CD4-positive, alpha-beta T cell treated with Interferon gamma for 1 hour (primary cell): ENCODE measurements at places on chromosomes 2 and 18.

DNA sequence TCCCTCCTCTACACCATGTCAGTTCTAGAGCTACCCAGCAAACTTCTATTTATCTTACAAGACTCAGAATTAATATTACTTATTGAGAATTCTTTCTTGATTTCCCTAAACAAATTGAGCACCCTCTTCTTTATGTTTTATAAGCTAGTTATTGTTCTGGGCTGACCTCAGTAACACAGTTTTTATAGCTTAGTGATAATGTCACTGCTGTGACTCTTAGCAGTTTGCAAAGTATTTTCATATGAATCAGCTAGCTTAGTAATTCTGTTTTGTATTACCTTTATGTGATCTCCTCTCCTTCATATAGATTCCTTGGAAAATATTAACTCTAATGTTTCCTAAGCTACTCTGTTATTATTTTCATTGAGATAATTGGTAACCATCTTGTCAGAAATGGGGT is 114.9 kb downstream of the PMS1 start:
- no peak for DNase-seq

DNA sequence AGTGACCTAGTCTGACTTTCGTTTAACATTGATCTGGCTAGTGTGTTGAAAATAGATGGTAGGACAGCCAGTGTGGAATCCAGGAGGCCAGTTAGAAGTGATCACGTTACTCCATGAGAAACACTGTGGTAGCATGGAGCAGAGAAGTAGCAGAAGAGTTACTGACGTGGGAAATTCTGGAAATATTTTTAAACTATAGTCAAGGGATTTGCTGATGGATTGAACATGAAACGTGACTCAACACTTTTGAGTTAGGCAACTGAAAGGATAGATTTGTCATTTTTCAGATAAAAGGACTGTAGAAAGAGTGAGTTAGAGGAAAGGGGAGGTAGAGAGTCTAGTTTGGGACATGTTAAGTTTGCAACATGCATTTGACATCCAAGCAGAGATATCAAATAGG is 130.4 kb downstream of the IRS1 start:
- DNase-seq, result no peak

- DNase-seq, result no peak
These were observed 364.8 kb upstream of the SLC14A2 start for GRCh38 chr18:45250479-45250878.

GRCh38 chr18:22711192-22711685 is 221.9 kb upstream of the RBBP8 start:
- no peak for DNase-seq

DNA sequence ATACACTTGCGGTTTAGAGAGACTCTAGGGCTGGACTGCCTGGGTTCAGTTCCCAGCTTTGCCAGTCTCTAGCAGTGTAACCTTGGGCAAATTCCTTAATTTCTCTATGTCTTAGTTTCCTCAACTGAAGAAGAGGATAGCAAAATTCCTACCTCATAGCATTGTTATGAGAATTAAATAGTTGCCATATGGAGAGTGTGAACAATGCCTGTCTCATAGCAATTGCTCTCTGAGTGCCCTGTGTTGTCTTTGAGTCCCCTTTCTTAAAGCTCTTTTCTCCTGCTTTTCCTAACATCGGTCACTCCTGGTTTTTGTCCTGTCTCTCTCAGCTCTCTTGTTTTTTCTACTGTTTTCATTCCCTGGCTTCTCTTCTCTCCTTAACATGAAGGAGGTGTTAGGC is 116.8 kb upstream of the ALPP start:
- no peak for DNase-seq

DNA sequence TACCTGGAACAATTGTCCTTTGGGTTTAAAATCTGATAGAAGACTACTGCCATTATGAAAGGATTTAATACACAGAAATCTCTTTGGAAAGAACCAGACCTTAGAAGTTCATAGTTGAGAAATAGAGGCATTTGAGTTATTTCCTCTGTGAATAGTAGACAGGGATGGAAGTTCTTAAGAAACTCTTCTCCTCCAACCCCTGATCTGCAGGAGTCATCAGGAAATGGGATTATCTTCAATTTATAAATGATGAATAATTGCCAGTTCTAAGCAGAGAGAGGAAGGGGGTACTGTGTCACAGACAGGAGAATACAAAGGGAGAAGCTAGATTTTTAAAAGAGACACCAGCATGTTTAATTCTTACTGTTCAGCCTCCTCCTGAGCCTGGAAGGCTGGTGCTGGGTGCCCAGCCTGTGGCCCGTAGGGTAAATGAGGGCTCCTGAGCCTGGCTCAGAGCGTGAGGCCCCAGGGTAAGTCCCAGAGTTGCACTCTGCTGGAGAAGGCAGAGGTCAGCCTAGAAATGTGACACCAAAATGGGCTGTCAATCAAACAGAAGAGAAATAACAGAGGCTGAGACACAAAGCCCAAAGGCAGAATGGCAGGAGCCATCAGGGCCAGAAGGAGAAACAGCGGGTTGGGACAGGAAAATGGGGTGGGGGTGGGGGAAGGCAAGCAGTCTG is 58.2 kb upstream of the PKDCC start:
- DNase-seq, result no peak

- DNase-seq, result no peak
These were observed 2.4 kb upstream of the DSC3 start for GRCh38 chr18:31044926-31045325.

DNA sequence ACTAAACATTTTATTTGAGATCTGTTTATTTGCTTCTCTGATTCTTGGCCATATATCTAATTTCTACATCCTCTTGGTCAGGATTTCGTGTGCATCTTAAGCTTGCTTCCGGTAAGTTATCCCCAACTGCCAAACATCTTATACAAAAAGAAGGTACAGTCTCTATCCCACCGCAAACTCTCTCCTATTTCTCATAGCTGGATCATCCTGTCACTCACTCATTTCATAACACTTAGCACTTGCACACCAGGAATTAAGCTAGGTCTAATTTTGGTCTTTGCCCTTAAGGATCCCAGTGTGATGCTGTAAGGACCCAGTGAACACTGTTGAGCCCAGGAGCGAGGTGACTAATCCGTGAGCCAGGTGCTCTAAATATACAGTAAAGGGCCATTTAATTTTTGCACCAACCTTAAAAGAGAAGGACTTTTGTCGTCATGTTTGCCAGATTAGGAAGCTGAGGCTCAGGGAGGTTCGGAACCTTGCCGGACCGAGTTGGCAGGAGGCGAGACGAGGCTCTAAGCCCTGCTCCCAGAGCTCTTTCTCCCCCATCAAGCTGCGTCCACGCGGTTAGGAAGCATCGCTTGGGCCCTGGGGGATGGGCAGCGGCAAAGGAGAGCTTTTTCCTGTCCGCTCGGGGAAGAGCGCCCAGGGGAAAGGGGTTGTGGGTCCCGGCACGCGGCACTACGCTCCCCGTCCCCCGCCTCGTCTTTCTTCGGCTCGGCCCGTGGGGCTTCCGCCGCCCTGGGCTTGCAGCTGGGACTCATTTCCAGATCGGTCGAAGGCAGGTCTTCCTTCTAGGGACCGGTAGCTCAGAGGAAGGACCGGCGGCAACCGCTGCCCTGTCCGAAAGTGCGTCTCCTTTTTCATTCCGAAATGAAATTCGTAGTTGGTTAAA is 4.1 kb upstream of the ITPRIPL1 start:
- peak; percentile 6 for DNase-seq

DNA sequence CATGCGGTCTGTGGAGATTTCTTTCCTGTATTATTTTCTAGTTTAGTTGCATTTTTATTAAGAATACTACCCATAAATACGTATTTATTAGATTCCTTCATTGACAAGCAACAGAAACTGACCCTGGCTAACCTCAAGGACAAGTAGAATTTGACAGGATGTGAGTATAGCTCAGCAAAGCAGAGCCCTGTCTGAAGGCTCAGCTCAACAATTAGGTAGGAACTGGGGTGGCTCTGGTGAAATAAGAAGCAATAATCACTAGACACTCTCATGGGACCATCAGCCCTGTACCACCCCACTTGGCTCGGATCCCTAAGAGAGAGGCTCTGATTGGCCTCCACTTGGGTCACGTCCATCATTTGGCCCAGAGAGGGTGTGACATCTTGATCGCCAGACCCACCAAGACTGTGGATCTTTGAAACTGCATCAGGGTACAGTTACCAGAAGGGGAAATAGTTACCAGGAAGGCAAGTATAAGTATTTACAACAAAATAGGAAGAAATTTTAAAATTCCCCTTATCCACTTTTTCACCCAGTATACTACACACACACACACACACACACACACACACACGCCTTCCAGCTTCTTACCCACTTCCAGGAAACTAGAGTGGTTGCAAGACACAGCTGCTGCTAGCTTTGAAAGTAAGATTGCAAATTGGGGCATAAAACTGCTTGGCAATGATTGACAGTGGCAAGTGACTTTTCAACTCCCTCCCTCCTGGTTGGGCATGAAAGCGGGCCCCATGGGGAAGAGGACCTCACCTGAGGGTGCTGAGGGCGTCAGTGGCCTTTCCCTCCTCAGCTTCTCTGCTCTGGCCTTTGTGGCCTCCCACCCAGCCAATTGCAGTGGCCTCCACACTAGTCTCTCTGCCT is 41.8 kb downstream of the KCTD18 start:
- peak; percentile 23 for DNase-seq

DNA sequence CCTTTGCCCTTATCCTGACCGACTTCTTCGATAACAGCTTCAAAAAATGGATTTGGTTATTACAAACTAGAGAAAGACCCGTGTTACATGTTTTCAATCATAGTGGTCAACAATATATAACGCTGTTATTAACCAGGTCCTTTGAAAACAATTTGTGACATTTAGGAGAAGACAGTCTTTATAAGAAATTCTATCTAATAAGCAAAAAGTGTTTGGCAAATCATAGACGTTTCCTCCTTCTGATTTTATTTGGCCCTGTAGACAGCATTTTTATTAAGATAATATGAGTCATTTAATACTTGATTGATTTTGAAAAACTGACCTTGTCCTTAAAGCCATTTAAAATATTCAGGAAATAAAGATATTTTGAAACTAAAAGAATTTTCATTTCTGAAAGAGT is 160.5 kb upstream of the DAPL1 start:
- no peak for DNase-seq

- no peak for DNase-seq
These were observed 649 bp downstream of the ESCO1 start for GRCh38 chr18:21599585-21600525.

DNA sequence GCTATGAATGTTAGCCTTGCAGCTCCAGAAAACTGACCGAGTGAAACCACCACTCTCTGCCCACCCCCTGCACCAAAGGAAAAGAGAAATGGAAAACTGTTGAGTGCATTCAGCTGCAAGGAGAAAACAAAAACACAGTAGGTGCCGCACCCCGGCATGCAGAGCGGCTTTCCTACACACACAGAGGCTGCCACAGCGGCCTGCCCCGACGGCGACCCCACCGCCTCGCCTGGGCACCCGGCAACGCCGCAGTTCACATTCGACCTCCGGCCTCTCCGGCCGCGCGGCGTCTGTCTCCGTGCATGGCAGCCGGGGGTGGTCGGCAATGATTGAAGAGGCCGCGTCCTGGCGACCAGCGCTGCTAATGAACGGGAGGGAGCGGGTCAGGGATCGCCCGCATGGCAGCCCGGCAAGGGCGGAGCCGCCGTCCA is 417.1 kb upstream of the SALL3 start:
- DNase-seq, result no peak

GRCh38 chr2:239459056-239459455 is 58.2 kb upstream of the HDAC4 start:
- no peak for DNase-seq

DNA sequence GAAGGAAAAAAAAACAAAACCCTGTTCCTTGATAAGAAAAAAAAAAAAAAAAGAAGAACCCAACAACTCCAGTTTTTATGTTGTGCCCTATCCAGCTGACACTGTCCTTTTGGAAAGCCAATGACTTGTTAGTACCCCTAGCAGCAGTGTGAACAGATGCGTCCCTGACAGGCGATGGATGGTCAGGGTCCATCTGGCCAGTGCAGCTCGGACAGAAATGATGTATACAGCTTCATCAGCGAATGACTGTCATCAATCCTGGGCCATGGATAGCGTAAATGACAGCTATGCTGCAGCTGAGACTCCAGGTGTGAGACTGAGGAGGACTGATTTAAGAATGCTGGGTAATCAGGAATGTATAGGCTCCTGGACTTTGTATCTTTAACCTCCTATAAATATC is 318.8 kb upstream of the FIGN start:
- no peak for DNase-seq

- DNase-seq, result no peak
These were observed 17.4 kb downstream of the TTC39C start for GRCh38 chr18:24031916-24032315.

DNA sequence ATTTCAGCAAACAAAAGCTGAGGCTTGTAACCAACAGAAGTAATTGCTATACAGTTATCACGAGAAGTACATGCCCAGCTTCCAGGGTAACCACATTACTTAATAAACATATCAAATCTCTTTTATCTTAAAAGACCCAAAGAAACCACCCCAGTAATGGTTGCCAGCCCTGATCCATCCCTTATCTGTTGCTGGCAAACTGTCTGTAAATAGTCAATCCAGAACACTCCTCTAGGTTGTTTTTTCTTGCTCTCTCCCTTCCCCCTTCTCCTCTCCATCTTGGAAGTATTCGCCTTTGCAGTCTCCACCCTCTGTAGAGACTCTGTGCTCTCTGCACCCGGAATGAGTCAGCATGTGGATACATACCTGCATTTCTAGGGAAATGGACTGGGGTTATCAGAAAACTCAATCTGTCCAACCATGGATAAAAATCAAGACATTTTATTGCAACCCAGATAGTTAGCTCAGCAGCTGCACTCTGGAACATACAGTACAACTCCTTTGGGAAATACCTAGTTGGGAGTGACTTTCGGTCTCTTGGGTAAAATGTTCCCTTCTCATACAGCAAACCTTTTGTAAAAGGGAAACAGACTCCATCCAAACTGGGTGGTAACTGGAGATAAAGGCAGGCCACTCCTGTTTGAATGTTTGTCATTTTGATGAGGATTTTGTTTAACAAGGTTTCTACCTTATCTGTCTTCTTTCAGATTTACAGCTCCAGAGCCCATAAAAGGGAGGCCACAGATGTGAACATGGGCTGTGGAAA is 123.5 kb upstream of the FOSL2 start:
- no peak for DNase-seq

DNA sequence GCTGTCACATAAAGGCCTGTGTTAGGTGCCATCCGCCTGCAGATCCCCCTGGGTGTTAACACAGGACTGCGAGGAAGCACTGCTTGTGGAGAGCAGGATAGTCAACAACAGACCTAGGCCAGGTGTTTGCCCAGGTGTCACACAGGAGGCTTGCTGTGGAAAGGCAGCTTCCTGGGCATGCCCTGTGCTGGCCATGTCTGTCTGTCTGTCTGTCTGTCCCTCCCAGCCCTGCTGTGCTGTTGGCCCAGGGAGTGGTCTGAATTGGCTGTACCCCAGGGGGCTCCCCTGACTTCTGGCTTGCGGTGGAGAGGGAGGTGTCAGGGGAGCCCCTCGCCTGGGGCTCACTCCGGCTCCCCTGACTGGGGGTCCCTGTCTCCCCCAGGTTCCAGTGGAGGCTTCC is 53.2 kb downstream of the SH3BP4 start:
- no peak for DNase-seq

DNA sequence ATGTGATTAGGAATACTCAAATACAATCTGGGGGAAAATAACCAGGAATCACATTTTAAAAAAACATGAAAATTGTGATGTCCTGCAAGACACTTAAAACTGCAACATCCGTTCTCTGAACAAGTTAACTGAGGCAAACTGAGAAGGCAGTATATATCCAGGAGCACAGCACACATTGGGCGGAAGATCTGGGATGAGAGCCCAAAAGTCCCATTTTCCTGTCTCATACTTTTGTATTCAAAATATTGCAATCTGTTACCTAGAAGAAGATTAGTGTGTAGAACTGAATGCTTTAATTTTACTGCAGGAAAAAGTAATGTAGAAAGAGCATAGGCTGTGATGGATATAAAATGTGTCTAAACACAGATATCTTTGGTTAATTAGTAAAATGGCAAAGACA is 276.8 kb upstream of the FANCL start:
- no peak for DNase-seq
